ENCODE measurements at places on chromosomes 12 and 14.

GRCh38 chr12:56162468-56163290 lies 4.5 kb downstream of the MYL6 start:
- no peak for ATAC-seq

GRCh38 chr14:58100735-58101368 lies 51.2 kb downstream of the ARMH4 start:
- peak; percentile 42 for ATAC-seq

DNA sequence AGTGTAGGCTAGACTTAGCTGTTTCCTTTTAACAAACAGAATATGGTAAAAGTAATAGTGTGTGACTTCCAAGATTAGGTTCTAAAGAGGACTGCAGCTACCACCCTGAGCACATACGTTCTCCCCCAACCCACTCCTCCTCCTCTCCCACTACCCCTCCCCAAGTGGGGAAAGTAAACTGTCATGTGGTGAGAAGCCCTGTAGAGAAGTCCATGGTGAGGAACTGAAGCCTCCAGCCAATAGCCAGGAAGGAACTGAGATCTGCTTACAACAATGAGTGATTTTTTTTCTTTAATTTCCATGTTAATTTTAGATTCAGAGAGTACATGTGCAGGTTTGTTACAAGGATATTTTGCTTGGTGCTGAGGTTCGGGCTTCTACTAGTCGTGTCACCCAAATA lies 57.0 kb upstream of the EGLN3 start:
- no peak for ATAC-seq

GRCh38 chr14:98953551-98954348 lies 318.2 kb downstream of the BCL11B start:
- ATAC-seq = no peak

DNA sequence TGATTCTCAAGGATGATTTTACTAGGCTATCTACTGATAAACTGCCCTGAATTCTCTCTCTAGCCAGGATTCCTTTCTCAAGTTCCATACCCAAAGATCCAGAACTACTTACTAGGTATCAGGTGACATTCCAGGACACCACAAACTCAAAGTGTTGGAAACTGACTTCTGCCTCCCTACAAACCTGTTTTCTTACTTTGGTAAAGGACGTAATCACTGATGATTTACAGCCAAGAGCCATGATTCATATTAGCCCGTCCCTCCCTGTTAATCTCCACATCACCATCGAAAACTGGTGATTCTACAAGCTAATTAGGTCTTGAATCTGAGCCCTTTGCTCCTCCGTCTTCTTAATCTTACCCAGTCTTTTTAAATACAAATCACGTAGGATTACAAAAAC lies 1.0 kb upstream of the ATG14 start:
- ATAC-seq = no peak

DNA sequence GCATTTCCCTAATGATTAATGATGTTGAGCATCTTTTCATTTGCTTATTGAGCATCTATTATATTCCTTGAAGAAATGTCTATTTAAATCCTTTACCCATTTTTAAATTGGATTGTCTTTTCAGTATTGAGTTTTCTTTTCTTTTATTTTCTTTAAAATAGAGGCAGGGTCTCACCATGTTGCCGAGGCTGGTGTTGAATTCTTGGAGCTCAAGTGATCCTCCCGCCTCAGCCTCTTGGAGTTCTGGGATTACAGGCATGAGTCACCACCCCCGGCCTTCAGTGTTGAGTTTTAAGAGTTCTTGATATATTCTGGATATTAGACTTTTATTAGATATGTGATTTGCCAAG lies 73.3 kb upstream of the HECTD1 start:
- no peak for ATAC-seq

DNA sequence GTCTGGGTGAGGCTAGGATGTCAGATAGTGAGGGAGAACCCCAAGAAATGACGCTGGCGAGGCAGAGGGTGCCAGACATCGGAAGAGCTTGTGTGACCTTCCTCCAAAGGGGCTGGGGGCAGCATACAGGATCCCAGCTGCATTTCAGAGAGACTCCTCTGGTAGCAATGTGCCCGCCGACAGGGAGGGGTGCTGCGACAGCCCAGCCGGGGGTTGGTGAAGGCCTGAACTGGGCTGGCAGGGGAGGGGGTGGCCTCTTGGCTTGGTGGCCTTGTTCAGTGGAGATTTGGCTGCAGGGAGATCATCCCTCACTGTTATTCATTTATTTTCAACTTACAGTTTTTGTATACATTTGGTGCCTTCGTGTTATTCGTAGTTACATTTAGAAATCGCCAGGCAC lies 5.2 kb downstream of the TCHP start:
- ATAC-seq = no peak

GRCh38 chr12:54431911-54432814 lies 13.1 kb upstream of the ITGA5 start:
- no peak for ATAC-seq
